Thyroid gland (tissue), 4 donors: ENCODE measurements at places on chromosomes 12 and 14.

DNA sequence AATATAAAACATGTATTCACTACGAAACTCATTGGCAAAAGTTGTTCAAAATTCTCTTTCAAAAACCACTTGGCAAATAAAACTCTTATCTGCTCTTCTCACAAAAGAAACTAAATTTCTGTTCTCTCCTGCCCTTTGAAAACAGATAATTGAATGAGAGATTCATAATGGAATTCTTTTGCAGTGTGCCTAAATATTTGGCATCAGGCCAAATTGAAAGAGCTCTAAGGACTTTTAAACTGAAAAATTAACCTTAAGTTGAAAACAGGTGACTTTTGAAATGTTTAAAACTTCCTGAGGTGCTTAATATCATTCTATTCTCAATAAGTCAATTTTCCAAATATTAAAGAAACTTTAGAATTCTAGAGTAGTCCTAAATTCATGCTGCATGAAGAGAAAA is 136.4 kb downstream of the FSCB start:
- no peak overlapping the region for H3K27ac ChIP-seq
- no peaks in the 10 kb centered on the region for H3K4me1 ChIP-seq
- no peak overlapping the region for H3K4me3 ChIP-seq
- no peaks in the 10 kb centered on the region for H3K27me3 ChIP-seq
- no peak for DNase-seq

DNA sequence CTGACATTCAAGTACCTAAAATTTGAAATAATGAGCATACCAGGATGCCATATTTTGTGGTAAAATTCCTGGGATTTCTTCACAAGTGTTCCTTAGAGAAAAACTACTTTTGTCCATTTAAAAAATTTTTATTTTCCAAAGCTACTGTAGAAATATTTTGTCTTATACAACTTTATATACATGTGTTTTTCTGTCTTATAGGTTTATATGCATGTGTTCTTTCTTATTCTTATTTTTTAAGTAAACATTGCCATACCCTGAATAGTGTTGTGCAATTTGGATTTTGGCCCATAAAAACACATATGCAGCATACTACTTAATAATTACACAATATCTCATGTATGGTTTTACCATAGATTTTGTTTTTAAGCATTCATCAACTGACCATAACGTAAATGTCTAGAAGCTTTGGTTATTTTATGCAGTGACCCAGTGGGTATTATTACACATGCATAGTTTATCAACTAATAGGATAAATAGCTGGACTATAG is 1107.4 kb upstream of the SEL1L start:
- H3K4me1 ChIP-seq = no peaks in the 10 kb centered on the region
- DNase-seq = no peak
- H3K27me3 ChIP-seq = no peaks in the 10 kb centered on the region
- no peaks in the 10 kb centered on the region for H3K36me3 ChIP-seq

DNA sequence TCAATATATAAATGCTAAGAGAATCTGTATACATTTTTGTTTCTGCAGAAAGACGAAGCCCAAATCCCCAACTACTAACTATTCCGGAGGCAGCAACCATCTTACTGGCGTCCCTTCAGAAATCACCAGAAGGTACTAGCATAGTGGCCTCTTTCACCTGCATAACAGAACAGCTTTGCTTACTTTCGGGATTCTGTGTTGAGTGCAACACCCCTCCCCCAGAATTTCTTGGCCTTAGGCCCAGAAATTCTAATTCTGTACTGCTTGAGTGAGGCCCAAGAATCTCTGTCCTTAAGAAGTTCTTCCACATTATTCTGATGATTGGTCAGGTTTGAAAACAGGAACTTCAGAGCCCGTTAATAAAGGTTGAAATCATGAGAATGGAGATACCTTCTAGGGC is 2.9 kb downstream of the SPX start:
- peak; percentile 86 for DNase-seq
- no peaks in the 10 kb centered on the region for H3K27me3 ChIP-seq
- peaks cover 14% of the 10 kb centered on the region for H3K4me1 ChIP-seq
- no peak overlapping the region for H3K4me3 ChIP-seq
- H3K36me3 ChIP-seq = no peaks in the 10 kb centered on the region

DNA sequence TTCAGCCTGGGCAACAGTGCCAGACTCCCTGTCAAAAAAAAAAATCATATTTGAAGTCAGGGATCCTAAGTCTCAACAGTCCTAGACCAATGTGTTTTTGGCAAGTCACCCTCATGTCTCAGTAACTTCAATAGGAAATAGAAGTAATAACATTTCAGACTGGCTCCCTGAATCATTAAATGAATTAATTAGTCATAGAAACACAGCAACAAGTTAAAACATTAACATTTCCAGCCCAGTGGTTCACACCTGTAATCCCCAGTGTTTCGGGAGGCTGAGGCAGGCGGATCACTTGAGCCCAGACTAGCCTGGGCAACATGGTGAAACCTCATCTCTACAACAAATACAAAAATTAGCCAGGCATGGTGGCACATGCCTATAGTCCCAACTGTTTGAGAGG is 125.2 kb downstream of the GTF2A1 start:
- peaks cover 12% of the 10 kb centered on the region for H3K4me1 ChIP-seq
- H3K36me3 ChIP-seq = peaks cover 42% of the 10 kb centered on the region
- H3K27ac ChIP-seq = peak overlapping the region; percentile 27
- H3K4me3 ChIP-seq = no peak overlapping the region
- H3K27me3 ChIP-seq = no peaks in the 10 kb centered on the region

DNA sequence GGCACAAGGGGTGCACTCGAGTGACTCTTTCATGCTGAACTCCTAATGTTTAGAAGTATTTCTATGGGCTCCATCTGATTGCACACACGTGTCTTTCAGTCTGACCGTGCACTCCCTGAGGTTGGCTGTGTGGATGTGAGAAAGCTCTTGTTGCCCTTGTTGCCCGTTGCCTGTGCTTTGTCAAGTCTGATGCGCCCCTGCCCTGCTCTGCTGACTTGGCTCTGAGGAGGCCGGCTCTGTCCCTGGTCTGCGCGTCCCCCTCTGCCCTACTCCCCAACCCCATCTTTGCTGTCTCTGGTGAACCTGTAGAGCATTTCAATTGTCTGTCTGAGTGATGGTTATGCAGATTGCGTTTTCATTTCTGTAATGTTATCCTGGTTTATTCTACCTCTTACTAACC is 802.3 kb downstream of the NRXN3 start:
- DNase-seq = no peak
- no peaks in the 10 kb centered on the region for H3K4me1 ChIP-seq
- no peaks in the 10 kb centered on the region for H3K27me3 ChIP-seq
- H3K4me3 ChIP-seq = no peak overlapping the region
- H3K27ac ChIP-seq = no peak overlapping the region
- H3K36me3 ChIP-seq = no peaks in the 10 kb centered on the region

DNA sequence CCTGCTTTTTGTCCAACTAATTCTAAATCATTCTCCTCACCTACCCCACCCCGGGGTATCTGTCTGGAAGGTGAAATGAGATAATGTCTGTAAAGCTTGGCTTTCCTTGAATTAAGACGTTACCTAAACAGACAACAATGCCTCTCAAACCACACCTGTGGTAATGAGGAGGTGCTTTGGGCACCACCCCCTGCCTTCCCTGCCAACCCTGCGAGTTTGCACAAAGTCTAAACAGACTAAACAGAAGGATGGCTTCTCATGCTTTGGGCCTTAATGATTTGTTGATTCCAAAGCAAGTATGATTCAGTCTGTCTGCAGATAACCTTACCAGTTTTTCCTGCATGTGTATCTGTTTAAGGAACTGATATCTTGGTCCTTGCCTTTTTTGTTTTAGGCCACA is 82.4 kb downstream of the ZFC3H1 start:
- no peak overlapping the region for H3K4me3 ChIP-seq
- no peak overlapping the region for H3K27ac ChIP-seq
- DNase-seq = no peak
- H3K36me3 ChIP-seq = no peaks in the 10 kb centered on the region
- H3K27me3 ChIP-seq = no peaks in the 10 kb centered on the region

GRCh38 chr12:126193190-126193589 is 1128.0 kb downstream of the AACS start:
- H3K27ac ChIP-seq = no peak overlapping the region
- H3K27me3 ChIP-seq = no peaks in the 10 kb centered on the region
- DNase-seq = no peak

DNA sequence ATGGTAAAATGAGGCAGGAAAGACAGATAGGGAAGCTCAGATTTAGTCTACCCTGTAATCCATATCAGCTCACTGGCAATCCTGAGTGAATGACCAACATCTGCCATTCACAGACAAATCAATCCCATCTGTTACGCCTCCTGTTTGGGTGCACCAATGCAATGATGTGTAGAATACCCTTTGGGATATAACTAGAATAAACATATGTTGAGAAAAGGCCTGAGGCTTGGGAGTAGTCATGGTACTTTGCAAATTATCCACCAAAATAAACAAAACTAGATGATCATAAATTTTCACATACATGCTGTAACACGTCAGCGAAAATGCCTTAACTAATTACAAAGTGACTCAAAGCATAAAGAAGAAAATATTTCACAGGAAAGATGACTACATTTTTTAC is 78.8 kb downstream of the KCNC2 start:
- no peaks in the 10 kb centered on the region for H3K36me3 ChIP-seq
- no peaks in the 10 kb centered on the region for H3K27me3 ChIP-seq
- H3K4me3 ChIP-seq = no peak overlapping the region
- H3K4me1 ChIP-seq = no peaks in the 10 kb centered on the region
- no peak overlapping the region for H3K27ac ChIP-seq
